ENCODE measurements at places on chromosomes 13 and 19.

- no peak for DNase-seq
Observed at GRCh38 chr19:19581391-19581790, 37.1 kb downstream of the PBX4 start.

- DNase-seq = peak; percentile 97
Observed at GRCh38 chr13:30340331-30341250, 33.2 kb upstream of the KATNAL1 start.

GRCh38 chr13:90708128-90708527 is 639.4 kb upstream of the MIR17HG start:
- DNase-seq = no peak

DNA sequence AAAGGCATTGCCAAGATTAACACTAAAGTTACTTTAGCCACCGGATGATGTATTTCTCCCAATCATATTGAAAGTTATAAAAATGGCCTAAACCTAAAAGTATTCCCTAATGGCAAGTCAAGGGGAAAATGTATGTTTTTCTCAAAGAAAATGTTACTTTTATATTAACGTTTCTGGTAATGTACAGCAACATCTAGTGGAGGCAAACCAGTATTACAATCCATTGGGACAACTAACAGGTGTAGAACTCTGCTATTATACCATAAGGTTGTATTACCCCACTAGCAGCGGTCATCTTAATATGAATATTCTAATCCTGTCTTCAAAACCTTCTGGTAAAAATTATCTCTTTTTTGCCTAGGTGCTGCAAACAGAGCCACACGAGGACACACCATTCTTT is 69.2 kb downstream of the ZNF100 start:
- no peak for DNase-seq

DNA sequence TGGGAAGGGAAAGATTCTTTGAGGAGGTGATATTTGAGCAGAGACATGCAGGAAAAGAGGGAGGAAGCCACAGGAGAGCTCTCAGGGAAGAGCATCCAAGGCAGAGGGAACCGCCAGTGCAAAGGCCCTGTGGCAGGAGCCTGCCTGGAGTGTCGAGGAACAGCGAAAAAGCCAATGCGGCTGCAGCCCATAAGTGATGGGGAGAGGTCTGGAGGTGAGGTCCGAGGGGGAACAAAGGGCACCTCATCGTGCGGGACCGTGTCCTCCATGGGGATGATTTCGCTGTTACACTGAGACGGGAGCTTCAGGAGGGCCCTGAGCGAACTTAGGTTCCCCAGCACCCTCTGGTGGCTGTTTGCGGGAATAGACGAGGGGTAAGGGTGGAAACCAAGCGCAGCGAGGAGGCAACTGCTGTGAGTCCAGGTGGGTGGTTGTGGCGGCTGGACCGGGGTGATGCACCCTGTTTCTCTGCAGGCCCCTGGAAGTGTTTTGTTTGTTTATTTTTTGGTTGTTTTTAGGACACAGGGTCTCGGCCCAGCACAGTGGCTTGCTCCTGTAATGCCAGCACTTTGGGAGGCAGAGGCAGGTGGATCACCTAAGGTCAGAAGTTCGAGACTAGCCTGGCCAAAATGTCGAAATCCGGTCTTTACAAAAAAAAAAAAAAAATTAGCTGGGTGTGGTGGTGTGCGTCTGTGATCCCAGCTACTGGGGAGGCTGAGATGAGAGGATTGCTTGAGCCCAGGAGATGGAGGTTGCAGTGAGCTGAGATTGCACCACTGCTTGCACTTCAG is 5.9 kb upstream of the EHD2 start:
- DNase-seq = peak; percentile 66

DNA sequence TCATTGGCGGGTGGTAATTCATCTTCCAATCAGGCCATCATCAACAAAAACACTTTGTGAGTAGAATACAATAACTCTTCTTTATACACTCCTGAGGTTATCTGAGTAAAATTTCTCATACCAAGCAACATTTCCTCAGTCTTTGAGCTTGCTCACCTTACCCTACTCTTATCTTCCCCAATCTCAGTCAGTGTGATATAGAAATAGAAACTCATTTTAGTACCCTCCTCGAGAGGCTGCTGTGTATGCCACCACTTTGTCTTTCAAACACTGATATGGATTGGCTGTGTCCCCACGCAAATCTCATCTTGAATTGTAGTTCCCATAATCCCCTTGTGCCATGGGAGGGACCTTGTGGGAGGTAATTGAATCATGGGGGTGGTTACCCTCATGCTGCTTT is 209.7 kb downstream of the RBM26 start:
- DNase-seq = no peak

DNA sequence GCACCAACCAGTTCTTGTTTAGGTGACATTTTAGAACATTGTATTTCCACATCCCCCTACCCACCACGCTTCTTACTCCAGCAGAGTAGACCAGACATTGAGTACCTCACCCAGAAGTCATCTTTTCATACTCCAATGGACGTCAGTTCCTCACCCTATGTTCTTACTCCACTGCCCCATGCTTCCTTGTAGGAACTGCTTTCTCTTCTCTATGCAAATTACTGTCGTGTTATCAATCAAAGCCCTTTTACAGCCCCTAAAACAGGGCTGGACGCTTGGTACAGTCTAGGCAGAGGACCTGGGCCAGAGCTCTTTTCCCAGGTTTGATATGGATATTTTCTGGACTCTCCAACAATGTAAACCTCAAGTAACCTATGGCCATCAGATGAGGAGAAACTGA is 58.2 kb downstream of the USP12 start:
- no peak for DNase-seq

GRCh38 chr19:11699931-11700794 is 38.6 kb downstream of the ZNF823 start:
- peak; percentile 13 for DNase-seq

- DNase-seq = no peak
Observed at GRCh38 chr19:51000981-51001380, 423 bp downstream of the KLK8 start.

DNA sequence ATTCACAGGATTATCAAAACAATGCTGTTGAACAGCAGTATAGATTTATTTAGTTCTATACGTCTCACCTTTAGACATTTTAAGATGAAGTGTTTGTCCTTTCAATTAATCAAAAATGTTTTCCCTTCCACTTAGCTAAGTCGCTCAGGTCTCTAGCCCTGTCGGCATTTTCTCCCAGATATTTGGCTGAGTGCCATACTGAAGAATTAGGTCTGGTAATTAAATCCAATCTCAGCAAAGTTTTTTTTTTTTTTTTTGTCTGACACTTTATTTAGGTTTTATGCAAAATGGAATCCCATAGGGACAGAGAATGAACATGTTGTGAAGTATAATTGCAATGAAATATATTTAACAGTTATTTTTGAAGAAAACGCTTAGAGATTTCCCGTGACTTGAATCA is 44.1 kb downstream of the RFC3 start:
- DNase-seq = no peak

DNA sequence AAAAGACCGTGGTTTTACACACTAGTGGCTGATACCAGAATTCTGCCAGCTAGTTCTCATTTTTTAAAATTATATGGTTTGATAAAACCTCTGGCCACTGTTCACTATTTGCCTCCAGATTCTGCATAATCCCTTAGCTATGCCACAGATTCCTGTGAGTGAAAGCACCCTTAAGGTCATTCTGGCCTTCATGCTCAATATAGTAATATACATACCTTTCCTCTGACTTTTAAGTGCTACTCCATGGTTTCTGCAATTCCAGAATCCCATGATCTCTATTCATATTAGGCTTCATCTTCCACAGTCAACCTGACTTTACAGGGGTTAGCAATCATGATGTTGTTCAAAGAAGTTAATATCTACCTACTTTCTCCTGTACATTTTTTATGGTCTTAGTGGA is 274.1 kb upstream of the EDNRB start:
- peak; percentile 53 for DNase-seq

GRCh38 chr19:39355253-39355652 is 13.0 kb downstream of the SAMD4B start:
- no peak for DNase-seq

DNA sequence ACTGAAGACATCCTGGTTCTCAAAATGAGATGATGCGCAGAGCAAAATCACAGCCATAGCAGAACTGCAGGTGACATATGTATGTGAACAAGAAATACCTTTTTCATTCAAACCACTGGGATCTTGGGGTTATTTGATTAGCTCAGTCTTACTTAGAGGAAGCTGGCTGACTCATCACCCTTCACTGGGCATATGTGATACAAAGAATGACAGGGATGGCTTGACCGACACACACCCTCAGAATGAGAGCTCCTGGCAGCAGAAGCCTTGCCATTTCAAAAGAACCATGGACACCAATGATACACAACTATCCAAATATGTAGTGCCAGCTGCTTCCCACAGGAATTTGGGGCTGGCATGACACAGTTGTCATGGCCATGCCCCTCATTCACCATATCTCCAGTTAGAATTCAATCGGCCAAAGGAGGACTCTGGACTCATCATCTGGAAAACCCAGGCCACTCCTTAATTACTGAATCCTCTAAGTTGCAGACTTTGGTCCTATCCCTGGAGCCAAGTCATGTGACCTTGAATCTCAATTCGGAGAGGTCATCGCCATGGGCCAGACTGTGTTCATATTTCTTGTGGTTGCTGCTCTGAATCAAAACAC is 115.8 kb downstream of the KATNAL1 start:
- peak; percentile 19 for DNase-seq

- peak; percentile 10 for DNase-seq
Observed at GRCh38 chr19:13717194-13717643, 47.1 kb upstream of the MRI1 start.

DNA sequence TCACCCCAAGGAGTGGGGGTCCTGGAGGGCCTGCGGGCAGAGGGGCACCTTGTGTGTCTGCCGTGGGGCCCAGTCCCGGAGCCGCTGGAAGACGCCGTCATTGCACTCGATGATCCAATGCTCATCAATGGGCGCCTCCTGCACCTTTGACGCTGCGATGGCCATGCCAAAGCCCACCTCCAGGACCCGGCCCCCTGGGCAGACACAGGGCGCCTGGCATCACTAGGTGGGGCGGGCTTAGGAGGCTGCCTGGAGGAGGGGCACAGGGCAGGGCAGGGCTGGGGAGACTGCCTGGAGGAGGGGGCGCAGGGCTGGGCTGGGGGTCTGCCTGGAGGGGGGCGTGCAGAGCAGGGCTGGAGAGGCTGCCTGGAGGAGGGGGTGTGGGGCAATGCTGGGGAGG is 1.6 kb downstream of the GAMT start:
- no peak for DNase-seq

GRCh38 chr13:111393221-111393790 is 72.9 kb downstream of the TEX29 start:
- no peak for DNase-seq

DNA sequence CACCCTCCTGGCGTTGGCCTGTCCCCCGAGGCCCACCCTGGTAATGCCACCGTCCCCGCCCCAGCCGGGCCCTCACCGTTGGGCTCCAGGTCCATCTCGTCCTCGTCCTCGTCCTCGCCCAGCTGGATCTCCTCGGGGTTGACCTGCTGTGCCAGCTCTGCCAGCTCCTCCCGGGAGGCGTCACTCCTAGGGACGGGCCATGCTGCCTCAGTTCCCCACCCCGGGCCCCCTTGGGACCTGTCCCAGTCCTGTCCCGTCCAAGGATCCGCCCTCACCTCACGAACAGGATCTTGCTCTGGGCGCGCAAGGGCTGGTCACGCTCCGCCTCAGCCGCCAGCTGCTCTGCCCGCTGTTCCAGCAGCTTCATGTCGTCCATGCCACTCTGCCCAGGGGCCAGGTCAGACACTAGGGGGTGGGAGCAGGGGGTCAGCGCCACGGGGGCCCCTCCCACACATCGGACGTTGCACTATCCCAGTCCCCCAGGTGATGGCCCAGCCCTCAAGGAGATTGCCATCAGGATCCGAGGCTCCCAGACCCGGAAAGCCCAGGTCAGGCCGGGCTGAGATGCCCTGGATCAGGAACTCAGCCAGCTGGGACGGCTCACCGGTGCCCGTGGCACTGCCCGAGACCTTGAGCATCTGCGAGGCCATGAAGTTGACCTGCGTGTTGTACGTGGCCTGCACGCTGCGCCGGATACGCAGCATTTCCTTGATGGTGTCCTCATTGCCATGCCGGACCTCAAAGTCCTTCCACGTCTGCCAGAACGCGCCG is 9.5 kb downstream of the XAB2 start:
- DNase-seq = no peak

DNA sequence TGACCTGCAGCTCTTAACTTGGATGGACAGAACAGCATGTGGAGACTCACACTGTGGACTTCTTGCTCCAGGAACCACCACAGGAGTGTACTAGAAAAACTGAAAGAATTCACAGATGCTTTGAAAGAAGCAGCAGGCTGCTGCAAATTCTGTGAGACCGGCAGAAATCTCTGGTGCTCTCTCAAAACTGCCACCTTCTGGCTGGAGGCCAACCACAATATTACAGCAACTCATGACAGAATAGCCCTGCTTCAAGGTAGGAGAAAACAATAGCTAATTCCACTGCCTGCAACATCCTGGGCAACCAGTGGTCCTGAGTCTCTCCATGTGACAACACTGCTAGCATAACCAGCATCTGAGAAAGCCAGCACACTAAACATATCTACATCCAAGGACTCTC is 26.9 kb downstream of the CDK8 start:
- DNase-seq = no peak

DNA sequence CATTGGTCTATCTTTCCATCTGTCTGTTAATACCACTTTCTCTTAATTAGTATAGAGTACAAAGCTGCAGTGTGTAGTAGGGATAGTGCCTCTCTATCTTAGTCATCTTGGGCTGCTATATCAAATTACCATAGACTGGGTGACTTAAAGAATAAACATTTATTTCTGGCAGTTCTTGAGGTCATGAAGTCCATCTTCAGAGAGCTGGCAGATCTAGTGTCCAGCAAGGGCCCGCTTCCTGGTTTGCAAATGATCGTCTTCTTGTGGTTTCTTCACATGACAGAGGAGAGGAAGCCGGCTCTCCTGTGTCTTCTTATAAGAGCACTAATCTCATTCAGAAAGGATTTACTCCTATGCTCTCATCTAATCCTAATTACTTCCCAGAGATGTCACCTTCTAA is 6.1 kb downstream of the ZNF700 start:
- DNase-seq = no peak

- no peak for DNase-seq
Observed at GRCh38 chr13:81381560-81381959, 1040.6 kb upstream of the SPRY2 start.

DNA sequence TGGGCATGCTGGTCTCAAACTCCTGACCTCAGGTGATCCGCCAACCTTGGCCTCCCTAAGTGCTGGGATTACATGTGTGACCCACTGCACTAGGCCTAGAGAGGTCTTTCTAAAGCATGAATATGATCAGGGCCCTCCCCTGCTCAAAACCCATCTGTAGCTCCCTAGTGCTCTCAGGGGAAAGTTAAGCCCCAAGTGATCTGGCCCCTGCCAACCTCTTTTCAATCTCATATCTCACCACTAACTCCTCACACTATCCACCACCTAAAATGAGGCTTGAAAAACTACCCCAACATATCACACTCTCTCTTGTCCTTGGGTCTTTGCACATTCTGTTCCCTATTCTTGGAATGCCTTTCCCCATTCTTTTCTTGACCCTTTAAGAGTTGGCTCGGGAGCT is 2.0 kb upstream of the DMWD start:
- no peak for DNase-seq

- no peak for DNase-seq
Observed at GRCh38 chr13:94520001-94520400, 40.5 kb upstream of the DCT start.
